Upper lobe of right lung (tissue), 1 donor: ENCODE measurements at places on chromosomes 12 and 14. TPM values are rescaled to one million over a fixed set of nuclear protein-coding genes. Genes with fewer than 3 reads are reported as not detected.

DNA sequence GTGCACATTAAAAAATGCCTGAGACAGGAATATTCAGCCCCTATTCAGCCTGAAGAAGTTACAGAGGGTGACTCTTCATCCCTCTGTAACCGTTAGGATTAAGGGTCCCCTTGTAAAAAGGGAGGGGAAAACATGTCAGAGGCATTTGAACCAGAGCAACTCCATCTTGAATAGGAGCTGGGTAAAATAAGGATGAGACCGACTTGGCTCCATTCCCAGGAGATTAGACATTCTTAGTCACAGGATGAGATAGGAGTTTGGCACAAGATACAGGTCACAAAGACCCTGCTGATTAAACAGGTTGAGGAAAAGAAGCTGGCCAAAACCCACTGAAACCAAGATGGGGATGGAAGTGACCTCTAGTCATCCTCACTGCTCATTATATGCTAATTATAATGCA, 19.9 kb upstream of the MDM1 start:
- H3K27ac ChIP-seq, result no peak overlapping the region
- no peaks in the 10 kb centered on the region for H3K36me3 ChIP-seq
- H3K4me1 ChIP-seq, result no peaks in the 10 kb centered on the region
- H3K27me3 ChIP-seq, result no peaks in the 10 kb centered on the region
- no peak overlapping the region for H3K4me3 ChIP-seq

The CPNE6 gene
- not detected for total RNA-seq

The SRGAP1 gene
- 11.4 TPM for total RNA-seq

The AVPR1A gene
- total RNA-seq, result 1.7 TPM

The LRRC10 gene
- not detected for total RNA-seq
